CD4-positive, alpha-beta T cell treated with Interferon alpha-2 for 1 hour (primary cell): ENCODE measurements at places on chromosomes 12 and 14.

DNA sequence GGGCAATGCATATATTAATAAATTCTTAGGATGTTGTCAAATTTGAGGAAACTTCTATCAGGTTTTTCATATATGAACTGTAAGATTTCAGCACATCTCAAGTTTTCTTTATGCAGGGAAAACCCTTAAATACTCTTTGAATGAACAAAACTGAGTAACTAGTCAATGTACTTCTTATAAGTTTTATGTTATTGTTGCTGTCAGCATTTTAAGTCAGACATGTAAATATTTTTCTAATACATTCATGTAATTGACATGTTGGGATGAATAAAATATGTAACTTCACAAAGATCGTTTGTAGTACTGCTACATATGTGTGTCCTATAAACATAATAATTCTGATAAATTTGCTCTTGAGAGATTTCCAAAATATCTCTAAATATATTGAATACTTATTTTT, 109.6 kb downstream of the BMP4 start:
- DNase-seq: no peak

- peak; percentile 39 for DNase-seq
Observed at GRCh38 chr14:21748869-21749303, 75.3 kb upstream of the OR4E1 start.

- no peak for DNase-seq
Observed at GRCh38 chr14:69982886-69983285, 103.7 kb downstream of the SMOC1 start.

- DNase-seq: no peak
Observed at GRCh38 chr12:28374556-28374955, 184.3 kb downstream of the CCDC91 start.

DNA sequence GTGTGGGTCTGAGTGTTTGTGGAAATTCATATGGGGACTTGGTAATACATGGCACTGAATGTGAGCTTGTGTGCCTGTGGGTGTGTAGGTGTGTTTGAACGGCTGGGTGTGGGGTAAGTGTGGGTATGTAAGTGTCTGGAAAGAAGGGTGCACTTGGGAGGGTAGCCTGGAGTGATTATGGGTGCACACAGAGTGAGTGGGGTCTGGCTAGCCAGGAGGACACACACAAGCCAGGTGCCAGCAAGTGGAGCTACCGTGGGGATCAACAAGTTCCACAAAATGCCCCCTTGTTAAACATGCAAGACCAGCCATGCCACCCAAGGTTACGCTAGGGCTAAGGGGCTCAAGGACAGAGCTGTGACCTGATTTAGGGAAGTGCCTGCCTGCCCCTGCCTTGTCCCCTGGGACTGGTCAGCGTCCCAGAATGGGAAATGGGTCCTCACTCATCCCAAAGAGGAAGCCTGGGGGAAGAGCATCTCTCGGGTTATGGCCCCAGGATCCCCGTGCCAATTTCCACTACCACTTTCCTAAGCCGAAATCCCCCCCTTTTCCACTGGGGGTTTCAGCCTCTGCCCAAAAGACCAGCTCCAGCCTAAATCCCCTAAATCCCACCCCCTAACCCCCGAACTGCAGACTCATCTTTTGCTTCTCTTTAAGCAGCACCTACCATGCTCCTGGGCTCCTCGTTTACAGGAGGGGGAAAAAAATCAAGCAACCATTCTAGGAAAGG, 118.6 kb downstream of the DICER1 start:
- DNase-seq: no peak

- no peak for DNase-seq
Observed at GRCh38 chr14:57831981-57832380, 33.9 kb downstream of the SLC35F4 start.

GRCh38 chr12:113803759-113804140, 162.4 kb downstream of the RBM19 start:
- DNase-seq: no peak

DNA sequence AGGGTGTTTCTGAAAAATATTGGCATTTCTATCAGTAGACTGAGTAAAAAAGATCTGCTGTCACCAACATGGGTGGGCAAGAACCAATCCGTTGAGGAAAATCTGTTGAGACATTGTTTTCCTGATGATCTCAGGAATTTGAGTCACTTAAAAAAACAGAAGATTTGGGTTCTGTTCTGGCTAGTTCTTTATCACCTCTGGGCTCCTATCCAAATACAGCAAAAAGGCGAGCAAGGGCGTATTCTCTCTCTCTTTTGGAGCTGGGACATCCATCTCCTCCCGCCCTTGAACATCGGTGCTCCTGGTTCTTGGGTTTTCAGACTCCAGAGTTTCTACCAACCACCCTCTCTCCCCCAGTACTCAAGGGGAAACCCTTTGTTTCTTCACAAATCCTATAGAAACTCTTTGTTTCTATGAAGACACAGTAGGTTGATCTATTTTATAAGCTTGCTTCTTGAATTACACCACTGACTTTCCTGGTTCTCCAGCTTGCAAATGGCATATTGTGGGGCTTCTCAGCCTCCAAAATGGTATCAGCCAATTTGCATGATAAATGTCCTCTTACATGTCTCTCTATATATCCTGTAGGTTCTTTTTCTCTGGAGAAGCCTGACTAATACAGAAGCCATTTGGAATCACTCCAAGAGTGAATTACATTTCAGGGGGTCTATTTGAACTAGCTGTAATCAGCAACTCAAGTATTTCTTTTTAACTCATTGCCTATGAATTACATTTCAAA, 263.9 kb upstream of the TMTC1 start:
- DNase-seq: no peak

DNA sequence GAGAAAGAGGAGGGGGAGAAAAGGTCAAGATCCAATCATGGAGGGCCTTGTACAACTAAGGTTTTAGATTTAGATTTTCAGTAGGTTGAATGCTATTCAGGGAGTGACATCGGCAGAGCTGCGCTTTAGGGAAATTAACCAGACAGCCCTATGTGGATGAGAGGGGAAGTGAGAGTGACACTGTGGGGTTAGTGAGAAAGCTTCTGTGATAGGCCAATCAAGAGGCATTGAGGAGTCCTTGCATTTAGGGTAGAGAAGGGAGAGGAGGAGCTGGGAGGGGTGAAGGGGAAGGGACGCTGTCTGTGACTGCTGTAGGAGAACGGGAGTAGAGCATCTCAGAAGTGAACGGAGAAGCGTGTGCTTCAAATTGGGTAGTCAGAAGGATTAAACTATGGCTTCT, 3.4 kb downstream of the HSD17B6 start:
- no peak for DNase-seq

GRCh38 chr12:6635856-6636531, at the start of gene LPAR5:
LPAR5 (minus strand) TSS chr12:6635959; CDS start chr12:6621248, 14,711 bp downstream.
- peak; percentile 38 for DNase-seq

GRCh38 chr12:89424389-89424788, 72.1 kb upstream of the DUSP6 start:
- DNase-seq: no peak

DNA sequence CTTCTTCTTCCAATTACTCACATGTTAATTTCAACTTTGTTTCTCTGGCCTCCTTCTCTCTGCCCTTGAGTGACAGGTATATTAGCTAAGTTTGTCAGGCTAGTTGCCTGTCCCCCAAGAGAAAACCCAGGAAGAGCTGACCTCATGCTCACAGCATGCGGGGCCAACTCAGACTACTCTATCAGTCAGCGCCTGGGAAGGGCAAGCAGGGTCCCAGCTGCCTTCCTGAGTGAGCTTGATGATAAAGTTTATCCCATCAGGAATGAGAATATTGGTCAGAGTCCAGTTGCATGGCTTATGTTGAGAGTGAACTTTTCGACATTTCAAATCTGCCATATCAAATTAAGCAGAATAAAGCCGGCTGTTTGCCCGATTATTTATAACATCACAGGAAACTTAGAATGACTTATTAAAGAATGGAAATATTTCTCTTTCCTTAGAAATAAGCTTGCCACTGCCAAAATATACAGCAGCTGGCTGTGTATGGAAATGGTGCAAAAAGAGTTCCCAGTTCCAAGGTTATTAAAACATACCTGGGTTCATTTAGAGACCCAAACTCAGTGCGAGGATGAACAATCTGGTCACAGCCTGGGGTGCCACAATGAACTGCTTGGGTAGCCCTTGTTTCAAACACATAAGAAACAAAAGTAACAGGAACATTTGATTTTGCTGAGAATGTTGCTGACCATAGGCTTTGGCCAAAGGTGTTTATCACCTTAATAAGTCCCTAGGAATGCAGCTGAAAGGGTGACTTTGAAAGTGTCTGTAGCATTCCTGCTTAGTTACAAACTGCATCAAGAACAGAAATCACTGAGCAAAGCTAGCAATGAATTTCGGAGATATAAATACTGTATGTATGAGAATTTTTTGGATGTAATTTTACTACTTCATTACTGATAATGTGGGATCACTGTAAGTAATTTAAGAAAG, 1553.8 kb upstream of the FLRT2 start:
- no peak for DNase-seq

GRCh38 chr12:6301721-6302120, 8.8 kb upstream of the PLEKHG6 start:
- no peak for DNase-seq

DNA sequence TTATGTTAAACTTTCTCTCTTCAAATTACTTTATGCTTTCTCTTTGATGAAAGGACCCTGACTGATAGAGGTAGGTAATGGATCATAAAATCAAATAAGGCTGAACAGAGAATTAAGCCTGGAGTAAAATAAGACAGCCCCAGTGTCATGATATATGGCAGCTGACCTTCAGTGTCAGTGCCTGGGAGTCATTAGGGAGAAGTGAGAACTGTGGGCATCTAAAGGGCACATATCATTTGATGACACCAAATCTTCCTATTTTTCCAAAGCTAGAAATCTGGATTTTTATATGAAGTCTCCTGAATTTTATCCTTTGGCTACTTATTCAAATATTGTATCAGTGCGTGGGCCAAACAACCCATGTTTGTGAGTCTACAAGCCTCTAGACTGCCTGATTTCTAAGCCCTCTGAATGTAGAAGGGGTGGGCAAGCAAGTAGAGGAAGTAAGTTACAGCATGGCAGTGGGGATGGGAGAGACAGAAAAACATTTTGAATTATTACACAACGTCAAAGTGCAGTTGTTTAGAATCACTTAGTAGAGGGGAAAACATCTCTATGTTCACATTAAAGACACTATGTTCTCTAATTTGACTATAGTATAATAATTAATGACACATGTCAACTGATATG, 10.0 kb downstream of the SLC39A9 start:
- DNase-seq: no peak

DNA sequence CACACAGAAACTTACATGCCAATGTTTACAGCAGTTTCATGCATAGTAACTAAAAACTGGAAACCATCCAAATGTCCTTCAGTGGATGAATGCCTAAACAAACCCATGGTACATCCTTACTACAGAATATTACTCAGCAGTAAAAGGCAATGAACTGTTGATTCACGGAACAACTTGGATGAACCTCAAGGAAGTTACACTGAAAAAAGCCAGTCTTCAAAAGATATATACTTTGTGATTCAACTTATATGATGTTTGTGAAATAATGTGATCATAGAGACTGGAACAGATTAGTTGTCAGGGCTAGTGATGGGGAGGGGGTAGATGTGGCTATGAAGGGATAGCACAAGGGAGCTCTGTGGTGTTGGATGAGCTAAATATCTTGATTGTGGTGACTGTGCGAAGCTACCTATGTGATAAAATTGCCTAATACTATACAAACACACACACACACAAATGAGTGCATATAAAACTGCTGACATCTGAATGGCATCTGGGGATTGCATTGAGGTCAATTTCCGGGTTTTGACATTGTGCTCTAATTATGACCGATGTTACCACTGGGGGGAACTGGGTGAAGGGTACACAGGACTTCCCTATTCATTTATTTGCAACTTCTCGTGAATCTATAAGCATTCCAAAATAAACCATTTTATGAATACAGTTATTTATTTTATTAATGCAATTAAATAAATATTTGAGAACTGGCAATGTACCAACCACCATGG, 94.3 kb downstream of the RIN3 start:
- no peak for DNase-seq

DNA sequence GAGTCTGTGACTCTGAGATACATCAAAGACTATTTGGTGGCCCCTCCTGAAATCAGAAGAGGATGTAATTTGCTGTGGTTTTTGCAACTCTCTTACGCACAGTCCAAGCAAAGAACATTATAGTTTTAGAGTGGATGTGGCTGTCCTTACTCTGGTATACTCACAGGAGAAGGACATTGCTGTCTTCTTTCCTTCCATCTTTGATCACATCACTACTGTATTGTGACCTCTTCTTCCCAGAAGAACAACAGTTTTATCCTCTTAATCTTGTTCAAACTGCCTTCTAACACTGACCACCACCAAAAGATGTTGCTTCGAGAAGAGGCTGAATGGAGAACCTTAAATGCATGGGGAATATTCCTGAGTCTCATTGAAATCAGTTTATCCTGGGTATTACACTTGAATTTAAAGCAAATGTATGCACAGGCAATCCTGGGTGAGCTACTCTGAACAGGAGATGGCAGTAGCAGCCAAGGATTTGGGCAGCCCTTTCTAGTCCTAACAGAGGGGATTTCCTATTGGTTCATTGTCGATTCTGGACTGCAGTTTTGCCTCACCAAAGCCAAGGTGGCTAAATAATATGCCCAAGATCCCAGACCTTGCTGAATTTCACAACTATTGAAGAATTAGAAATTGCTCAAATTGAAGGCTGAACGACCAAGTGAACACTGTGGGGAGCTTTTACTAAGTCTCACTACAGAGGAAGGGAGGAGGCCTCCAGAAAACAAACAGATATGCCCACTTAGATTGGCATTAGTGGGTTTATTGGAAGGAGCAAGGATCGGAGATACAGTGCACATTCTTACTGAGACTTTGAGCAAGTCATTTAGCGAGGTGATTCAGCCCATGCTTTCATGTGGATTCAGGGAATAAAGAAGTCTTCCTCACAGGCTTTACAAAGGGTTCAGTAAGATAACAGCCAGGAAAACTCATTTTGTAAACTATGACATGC, 282.8 kb downstream of the PAWR start:
- DNase-seq: no peak

DNA sequence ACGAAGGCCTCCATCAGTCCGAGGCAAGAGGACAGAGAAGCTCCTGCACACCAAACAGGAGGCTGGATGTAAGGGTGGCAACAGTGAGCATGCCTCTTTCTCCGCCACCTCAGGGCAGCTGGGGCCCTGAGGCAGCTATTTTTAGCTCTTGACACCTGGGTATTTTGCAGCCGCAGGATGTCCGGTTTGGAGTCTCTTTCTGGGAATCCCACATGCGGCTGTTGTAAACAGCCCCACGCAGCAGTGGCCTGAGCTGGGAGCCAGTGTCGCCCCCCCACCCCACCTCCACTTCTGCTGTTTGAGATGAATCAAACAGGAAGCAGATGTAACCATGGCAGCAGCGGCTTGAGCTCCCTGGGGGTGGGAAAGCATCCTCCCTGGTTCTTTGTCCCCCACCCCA, 11.7 kb downstream of the HDAC7 start:
- DNase-seq: peak; percentile 90

DNA sequence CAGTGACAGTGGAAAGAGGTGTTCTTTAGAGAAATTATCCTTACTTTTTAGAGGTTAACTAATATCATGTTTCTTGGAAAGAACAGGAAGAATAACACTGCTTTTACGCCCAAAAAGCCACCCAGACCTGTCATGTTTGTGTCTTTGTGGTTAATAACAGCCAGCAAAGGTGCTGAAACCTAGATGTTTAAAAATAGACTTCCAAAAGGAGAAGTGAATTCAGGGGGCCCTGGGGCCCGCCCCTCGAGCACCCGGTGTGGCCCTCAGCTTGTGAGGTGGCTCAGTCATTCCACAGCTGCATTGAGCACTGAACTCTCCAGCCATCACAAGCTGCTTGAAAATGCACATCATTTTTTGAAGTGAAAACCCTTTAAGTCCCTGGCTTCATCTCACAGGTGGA, 20.8 kb upstream of the AMN start:
- peak; percentile 69 for DNase-seq

- no peak for DNase-seq
Observed at GRCh38 chr12:42730291-42730690, 140.7 kb upstream of the PRICKLE1 start.

GRCh38 chr12:88665071-88665470, 84.8 kb upstream of the KITLG start:
- DNase-seq: no peak
